ENCODE measurements at places on chromosomes 4 and X.

DNA sequence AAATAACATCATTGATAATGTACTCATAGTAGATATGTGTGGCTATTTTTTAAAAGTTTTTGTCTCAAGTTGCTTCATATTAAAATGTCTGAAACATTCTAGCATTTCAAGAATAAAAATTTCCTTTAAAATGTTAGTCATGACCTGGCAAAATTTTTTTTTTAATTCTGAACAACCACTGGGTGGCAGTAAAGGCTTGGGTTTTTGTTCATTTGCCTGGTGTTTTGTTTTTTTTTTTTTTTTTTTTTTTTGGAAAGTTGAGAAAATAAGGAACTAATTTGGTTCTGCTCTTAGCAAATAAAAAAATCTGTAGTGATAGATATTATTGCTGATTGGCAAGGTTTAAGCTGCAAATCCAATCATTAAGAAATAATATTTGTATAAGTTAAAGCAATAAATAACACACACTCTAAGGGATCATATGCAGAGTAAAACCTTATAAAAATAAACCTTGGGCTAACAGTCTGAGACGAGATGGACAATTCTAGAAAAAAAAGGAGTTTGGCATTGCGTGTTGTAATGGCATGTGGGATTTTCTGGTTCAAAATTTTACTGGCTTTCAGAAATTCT is 81.4 kb downstream of the CEP44 start:
- no peak for DNase-seq

GRCh38 chrX:13078739-13079444 is 34.5 kb upstream of the FAM9C start:
- DNase-seq: no peak

DNA sequence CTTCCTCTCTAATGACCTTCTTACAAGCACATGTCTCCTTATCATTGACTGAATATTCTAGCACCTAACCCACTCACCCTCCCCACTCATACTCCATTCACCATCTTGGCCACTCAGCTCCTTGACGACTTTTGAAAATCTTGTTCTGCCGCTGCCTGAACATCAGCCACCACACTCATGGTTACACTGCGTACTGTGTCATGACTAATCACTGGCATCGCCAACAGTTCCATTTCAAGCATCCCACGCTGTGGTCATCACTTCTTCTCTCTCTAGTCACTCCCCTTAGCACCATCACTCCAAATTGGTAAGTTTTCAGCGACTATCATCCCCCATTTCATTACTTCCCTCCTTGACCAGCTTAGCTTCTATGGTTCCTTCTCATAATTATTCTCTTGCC is 352.8 kb downstream of the MAPK10 start:
- DNase-seq: no peak

- DNase-seq: no peak
These were observed 12.3 kb downstream of the ETDA start for GRCh38 chrX:135264206-135264605.

- no peak for DNase-seq
These were observed 1.9 kb upstream of the GJB1 start for GRCh38 chrX:71221145-71221544.

GRCh38 chrX:125089761-125090445 is 229.8 kb upstream of the TEX13C start:
- no peak for DNase-seq

DNA sequence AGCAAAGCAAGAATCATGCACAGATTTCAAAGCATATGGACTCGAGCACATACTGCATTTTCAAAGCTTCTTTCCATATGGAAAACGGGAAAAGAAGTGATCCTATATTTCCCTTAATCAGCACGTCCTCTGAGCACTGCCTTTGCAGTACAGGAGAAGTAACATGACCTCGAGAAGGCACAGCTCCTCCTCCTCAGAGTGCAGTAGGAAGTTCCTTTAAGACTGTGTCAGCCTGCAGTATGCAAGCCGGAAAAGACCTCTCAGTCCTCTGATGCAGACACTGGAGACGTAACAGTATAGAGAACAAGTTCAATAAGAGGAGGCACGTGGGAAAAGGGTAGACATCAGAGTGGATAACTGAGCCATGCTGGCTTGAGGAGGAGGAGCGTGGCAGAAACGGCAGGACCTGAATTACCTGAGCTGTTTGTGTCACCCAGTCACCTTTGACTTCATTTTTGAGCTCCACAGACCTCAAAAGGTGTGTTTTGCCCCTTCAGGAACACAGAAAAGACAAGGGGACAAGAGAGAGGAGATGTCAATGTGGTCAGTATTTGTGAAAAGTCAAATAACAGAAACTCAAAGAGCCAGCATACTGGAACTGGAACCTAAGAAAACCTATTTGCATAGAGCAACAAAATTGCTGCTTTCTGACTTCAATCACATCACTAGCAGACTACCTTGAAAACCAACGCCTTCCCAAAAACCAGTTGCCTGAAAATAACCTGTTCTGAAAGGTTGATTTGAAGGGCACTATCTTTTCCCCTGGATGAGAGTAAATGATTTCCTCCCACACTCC is 20.8 kb downstream of the IRF2 start:
- DNase-seq: peak; percentile 76

DNA sequence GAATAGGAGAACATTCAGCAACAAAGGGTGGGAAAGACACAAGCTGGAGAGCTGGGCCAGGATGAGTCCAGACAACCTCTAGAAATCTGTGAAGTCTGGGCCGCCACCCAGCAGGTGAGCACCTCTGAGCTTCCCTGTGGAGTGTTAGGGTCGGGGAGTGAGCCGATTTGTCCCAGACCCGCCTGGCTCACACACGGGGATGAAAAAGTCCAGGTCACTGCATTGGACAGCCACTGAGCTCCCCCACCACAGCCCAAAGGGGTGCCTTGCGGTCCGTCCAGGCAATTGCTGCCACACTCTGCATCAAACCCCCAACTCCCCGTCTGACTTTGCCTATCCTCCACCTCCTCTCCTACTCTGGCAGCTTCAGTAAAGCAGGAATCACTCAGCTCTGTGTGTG is 38.7 kb downstream of the NHSL2 start:
- DNase-seq: no peak

DNA sequence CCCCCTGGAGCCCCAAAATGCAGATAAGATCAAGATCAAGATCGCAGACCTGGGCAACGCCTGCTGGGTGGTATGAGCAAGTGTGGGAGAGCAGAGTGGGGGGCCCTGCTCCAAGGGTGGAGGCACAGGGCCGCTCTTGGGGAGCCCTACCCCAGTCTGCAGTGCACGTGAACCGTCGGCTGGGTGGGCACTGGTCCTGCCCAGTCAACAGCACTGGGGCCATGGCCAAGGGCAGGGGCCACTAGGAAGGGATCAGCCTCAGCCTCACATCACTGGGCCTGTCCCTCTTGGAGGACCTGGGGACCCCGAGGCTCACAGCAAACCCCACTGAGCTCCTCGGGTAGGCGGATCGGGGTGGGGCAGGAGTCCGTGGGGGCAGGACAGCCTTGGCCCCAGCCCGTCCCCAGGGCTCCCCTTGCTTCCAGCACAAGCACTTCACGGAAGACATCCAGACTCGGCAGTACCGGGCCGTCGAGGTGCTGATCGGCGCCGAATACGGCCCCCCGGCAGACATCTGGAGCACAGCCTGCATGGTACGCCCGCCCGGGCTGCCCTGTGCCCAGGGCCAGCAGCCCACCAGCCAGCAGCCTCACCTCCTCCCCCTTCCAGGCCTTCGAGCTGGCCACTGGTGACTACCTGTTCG is 3.6 kb downstream of the SRPK3 start:
- DNase-seq: no peak

DNA sequence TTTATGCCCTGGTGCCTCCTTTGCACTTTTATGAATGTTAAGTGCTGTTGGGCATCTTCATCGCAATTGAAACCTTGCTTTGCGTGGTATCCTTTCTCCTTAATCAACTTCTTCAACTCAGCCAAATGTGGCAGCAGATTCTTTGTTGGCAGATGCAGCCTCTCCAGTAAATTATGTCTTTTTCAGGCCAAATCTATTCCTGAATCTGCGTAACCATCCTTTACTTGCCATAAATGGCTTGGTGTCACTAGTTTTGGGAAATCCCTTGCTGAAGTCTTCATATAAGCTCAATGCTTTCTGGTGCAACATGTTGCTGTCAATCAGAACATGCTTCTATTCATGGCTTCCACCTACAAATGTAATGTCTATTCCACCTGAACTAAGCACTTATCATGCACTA is 457.5 kb downstream of the FGF13 start:
- DNase-seq: no peak

DNA sequence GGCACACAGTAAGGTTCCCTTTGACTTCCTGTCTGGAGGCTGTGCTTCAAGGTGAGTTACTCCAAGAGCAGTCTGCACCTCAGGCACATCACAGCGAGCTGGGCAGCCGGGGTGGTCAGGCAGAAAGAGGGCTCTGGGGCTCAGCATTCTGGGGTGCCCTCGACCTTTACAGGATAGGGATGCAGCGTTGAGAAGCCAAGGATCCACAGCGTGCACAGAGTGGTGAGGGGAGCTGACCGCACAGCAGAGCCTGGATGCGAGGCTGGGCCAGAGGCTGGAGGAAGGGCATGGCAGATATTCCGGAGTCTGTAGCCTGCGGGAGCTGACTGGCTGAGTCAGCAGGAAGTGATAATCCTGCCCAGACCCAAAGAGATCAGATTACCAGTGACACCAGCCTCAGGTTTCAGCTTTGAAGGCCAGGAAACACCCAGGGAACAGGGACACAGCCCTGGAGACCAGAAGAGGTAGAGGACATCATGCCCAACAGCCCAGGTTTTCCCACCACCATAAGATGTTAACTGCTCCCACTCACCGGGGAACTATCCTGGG is 38.4 kb upstream of the PDLIM3 start:
- DNase-seq: no peak

- no peak for DNase-seq
These were observed 180.7 kb upstream of the ZFP42 start for GRCh38 chr4:187814737-187815465.

GRCh38 chr4:177282284-177282835 is 27.3 kb upstream of the NEIL3 start:
- no peak for DNase-seq

Data from naive thymus-derived CD8-positive, alpha-beta T cell (primary cell).